Activated naive CD4-positive, alpha-beta T cell (primary cell): ENCODE measurements at places on chromosomes 7 and 10.

- DNase-seq, result no peak
These were observed 129.3 kb upstream of the BET1 start for GRCh38 chr7:94133460-94133859.

- DNase-seq, result no peak
These were observed 19.9 kb upstream of the SP4 start for GRCh38 chr7:21407796-21408480.

DNA sequence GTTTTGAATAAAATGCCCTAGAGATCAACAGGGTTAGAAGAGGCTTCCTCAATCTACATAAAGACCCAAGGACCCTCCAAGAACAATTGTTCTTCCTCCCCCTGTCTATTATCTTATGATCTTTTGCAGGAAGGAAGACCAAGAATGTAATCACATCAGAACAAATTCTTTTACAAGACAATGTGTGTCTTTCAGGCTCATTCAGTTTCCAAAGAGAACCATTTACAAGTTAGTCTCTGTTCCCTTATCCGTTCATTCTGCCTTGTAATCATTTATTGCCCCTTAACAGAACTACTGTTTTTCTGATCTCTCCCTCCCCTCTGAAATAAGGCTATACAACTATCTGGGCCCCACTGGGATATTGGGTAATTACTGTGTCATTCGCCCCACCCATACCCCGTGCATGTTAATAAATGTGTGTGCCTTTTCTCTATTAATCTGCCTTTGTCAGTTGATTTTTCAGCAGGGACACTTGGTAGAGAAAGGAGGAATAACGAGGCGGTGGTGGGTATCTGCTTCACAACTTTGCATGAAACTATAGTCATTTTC is 5.7 kb upstream of the MKRN1 start:
- no peak for DNase-seq

- DNase-seq, result no peak
These were observed 94.3 kb downstream of the DLG5 start for GRCh38 chr10:77832238-77832637.
